ENCODE measurements at places on chromosomes 2 and 18.

- DNase-seq: peak; percentile 27
Measured at GRCh38 chr2:68709421-68709911, 25.1 kb upstream of the ARHGAP25 start.

DNA sequence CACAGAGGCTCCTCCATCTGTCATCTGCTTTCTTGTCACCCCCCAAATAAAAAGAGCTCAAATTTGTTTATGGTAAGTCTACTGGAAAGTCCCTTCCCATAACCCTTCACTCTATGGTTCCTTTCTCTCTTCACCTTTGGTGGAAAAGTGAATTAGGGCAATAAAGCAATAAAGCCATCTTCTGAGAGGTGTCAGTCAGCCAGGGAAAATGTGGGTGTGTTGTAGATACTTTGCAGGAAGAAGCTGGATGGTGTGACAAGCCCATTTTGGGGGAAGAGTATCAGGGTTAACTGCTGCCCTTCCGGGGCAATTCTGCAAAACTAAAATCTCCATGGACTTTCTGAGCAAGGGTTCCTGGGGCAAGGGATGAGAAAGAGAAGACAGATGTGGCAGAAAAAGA, 197.9 kb downstream of the SH3BP4 start:
- no peak for DNase-seq

- DNase-seq: no peak
Measured at GRCh38 chr2:1993711-1994682, 249.7 kb upstream of the PXDN start.

- no peak for DNase-seq
Measured at GRCh38 chr2:27127883-27128667, 4.5 kb downstream of the ABHD1 start.

DNA sequence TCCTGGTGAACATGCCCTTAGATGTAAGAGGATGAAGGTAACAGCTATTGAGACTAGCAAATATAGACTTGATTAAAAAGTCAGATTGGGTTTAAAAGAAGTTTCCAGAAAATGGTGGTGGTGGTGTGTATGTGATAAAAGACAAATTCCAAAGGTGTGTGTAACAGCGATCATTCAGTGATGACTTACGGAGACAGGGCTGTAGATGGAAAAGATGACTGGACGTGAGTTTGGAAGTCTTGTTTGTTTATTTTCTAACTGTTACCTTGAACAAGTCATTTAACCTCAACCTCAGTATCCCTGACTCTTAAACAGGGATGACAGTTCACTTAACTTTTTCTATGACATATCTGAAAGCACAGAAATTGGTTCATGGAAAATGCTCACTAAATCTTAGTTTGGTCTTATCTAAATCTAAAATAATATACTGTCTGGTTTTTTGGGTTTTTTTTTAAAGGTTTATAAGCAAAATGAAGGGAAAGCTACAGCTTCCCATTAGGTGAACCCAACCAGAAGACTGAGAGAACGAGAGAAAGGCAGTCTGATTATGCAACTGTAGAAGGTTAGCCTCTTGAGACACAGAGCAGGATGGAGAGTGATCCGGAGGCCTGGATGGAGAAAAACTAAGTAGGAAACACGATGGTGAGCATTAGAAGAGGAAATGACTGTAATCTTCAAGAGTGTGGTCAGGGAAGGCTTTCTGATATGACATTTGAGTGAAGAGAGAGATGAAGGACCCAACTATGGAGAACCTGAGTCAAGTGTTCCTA, 71.9 kb downstream of the TCF4 start:
- DNase-seq: no peak

Data from stimulated activated CD4-positive, alpha-beta T cell treated with anti-CD3 and anti-CD28 coated beads, Interleukin-15, amount 100 ng/mL, for 24 hours (primary cell).